ENCODE measurements at places on chromosomes 16 and 17.

GRCh38 chr17:14295676-14296075 is 5.2 kb upstream of the HS3ST3B1 start:
- no peak for DNase-seq

GRCh38 chr17:7790150-7790549 is 43.9 kb upstream of the KDM6B start:
- DNase-seq: no peak

GRCh38 chr17:50708050-50709000 is 611 bp upstream of the ANKRD40 start:
- peak; percentile 32 for DNase-seq

GRCh38 chr17:50128441-50129352 is 1.3 kb downstream of the SAMD14 start:
- no peak for DNase-seq

- no peak for DNase-seq
These were observed 4.7 kb downstream of the PRR29 start for GRCh38 chr17:64002658-64003525.

DNA sequence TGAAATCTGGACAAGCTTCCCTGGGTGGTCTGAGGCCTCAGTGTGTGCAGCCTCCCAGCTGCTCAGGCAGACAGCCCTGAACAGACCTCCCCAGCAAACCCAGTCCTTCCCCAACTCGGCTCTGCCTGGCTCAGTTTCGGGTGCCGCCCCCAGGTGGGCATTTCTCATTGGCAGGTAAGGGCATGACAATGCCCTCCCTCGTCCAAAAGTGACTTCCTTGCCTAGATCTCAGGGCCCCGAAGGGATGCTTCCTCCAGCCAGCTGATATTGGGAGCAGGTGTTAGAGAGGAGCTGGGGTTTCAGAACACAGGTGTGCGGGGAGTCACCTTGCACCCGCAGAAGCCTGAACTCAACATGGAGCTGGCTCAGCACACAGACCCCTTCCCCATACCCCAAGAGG is 3.8 kb upstream of the PPL start:
- no peak for DNase-seq

DNA sequence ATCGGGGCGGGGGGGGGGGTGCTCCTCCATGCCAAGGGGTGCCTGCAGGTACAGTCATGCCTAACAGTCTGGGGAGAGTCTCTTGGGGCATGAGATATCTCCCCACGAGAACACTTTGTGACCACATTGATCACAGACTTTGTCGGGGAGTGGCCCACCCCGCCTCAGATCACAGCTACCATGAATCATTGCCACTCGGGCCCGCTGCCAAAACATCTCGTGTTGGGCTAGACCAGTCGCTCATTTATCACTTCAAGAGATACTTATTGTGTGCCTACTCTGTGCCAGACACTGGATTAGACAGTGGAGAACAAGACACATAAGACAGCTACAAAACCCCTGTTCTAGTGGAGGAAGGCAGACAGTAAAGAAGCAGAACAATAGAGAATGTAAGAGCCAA is 72.6 kb downstream of the CLEC16A start:
- peak; percentile 49 for DNase-seq

DNA sequence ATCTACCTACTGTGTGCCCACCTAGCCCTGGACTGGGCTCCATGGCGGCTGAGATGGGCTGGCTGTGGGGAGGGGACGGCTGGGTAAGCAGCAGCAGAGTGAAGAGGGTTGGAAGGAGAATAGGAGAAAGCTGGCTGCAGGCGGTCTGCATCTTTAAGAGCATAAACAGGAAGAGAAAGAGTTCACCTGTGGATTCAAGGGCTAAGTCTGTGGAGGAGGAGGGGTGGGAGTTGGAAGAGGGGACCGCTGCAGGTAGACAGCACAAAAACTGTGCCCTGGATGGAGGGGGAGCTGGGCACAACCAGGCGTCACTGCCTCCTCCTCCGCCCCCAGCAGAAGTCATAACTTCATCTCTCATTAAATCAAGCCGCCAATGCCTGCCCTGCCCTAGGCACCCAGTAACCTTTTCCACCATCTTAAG is 677 bp downstream of the SLC13A2 start:
- no peak for DNase-seq

GRCh38 chr16:76976101-76976500 is 214.9 kb upstream of the MON1B start:
- DNase-seq: no peak

GRCh38 chr16:49282690-49283375 is 1.2 kb upstream of the CBLN1 start:
- no peak for DNase-seq

GRCh38 chr16:74372369-74372768 is 3.7 kb upstream of the NPIPB15 start:
- DNase-seq: no peak

DNA sequence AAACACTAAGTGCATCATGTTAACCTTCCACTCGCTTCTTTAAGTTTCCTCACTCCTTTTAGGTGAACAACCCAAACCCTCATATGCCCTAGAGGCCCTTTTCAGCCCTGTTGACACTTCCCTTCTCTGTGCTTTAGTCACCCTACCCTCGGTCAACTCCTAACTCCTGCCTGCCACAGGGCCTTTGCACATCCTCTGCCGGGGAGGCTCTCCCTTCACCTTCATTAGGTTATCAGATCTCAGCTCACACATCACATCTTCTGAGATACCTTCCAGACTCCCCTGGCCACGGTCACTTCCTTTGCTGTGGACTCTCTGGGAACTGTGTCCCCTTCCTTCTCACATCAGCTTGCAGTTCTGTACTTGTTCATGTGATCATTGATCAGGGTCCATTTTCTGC is 574.4 kb downstream of the MAF start:
- DNase-seq: no peak

DNA sequence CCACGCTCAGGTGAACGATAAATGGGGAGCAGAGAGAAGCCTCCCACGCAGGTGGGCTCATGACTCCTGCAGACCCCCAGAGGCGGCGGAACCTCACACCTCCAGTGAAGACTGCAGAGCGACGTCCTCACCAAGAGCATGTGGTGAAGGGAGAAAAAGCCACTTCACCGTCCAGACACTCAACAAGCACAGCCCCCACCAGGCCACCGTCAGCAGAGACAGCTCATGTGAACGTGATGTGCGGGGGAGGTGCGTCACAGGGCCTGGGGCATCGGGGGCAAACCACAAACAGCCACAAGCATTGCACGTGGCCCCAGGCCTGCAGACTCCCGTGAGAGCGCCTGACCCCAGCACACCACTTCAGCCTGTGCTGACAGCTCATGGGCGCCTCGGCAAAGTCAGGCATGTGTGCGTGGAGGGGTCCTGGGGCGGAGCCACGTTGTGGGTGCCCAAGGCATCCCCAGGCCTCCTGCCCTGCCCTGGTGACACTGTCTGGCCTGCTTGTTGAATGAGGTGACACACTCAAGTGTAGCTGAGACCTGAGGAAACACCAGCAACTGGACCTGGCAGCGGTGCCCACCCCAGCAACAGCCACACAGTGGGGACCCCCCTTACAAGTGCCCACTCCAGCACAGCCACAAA is 19.0 kb downstream of the LMF1 start:
- no peak for DNase-seq

- DNase-seq: no peak
These were observed 33.7 kb downstream of the TADA2A start for GRCh38 chr17:37440424-37440823.

DNA sequence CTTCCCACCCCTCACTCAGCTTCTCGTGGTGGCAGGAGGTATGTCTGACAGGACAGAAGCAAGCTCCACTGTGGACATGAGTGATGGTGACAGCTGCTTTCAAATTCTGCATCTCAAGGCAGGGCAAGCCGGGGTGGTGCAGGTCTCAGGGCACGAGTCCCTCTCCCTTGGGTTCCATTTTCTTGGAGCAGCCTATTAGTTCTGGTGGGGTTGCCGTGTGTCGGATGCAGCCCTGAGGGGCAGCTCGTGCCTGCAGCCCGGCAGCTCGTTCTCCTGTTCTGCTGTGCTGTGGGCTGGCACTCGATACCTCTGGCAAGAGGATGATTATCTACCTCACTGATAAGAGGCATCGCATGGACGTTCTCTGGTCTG is 16.5 kb upstream of the CLEC18C start:
- DNase-seq: no peak

GRCh38 chr17:40063901-40064531 is 1.3 kb downstream of the THRA start:
- no peak for DNase-seq

DNA sequence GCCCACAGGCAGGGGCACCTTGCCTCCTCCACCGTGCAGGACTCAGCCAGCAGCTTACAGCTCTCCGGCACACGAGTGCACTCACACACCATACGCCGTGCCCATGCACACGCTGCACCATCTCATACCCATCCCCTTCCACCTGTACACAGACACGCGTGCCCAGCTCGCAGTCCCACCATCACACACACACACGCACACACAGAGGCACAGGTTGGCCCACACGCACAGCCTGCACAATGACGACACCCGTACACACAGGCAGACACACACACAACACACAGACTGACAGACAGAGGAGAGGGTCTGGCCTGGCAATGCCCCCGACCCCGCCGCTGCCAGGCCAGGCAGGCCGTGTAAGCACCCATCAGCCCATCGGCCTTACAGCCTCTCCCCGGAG is 12.1 kb downstream of the CASKIN1 start:
- no peak for DNase-seq

DNA sequence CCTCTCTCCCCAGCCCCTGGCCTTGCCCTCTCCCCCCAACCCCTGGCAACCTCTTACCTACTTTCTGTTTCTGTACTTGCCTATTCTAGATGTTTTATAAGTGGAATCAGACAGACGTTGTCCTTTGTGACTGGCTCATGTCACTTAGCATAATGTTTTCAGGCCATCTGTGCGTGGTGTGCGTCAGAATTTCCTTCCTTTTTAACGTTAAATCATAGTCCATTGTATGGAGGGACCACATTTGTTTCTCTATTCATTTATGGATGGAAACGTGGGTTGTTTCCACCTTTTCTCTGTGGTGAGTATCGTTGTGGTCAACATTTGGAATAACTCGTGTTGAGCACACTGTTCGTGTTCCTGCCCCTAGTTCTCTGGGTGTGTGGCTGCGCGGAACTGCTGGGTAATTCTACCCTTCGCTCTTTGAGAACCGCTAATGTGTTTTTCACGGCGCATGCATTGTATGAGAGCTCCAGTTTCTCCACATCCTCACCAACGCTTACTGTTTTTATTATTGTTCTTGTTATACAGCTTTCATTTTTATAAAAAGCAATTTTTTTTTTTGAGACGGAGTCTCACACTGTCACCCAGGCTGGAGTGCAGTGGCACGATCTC is 26.3 kb downstream of the ACTG1 start:
- no peak for DNase-seq

DNA sequence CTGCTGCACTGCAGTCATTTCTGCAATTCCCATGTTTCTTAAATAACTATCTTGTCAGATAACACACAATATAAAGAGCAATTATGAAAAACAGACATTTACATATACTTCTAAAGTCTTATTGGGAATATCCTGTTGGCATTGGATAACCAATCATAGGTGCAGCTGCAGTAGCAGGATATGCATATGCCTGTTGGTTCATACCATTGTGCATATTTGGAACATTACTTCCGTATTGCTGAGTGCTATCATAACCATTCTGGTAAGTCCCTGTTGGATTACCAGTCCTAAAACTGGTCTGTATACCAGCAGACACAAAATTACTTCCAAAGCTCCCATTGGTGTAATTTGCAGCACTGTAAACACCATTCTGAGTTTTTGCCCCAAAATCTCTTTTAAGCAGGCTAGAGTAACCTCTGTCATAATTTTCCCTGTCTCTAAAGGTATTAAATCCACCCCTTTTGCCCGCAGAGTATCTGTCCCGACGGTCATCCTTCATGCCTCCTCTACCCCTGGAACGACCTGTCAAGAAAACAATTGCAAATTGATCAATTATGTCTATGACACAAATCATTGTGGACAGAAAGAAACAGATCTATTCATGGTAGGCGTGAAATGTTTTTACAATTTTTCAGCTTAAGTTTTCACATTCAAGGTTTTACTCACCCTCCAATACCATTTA is 3.1 kb upstream of the POLG2 start:
- DNase-seq: peak; percentile 50

DNA sequence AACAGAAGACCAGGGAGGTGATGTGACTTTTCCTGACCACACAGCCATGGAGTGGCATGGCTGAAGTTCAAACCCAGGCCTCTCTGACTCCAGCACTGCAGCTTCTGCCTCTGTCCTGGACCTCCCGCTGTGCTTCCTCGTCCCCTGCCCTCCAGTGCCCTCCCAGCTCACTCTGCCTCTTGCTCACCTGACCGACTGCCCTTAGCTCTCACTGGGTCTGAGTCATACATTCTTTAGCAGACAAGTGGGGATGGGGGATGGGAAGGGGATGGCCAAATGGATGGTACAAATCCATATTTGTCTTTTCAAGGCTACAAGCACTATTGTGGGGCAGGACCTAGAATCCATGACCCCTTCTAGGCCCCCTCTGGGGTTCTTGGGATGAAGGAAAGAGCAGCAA is 33.0 kb downstream of the PITPNM3 start:
- DNase-seq: no peak

GRCh38 chr16:66247516-66248481 is 118.7 kb upstream of the CDH5 start:
- DNase-seq: no peak

DNA sequence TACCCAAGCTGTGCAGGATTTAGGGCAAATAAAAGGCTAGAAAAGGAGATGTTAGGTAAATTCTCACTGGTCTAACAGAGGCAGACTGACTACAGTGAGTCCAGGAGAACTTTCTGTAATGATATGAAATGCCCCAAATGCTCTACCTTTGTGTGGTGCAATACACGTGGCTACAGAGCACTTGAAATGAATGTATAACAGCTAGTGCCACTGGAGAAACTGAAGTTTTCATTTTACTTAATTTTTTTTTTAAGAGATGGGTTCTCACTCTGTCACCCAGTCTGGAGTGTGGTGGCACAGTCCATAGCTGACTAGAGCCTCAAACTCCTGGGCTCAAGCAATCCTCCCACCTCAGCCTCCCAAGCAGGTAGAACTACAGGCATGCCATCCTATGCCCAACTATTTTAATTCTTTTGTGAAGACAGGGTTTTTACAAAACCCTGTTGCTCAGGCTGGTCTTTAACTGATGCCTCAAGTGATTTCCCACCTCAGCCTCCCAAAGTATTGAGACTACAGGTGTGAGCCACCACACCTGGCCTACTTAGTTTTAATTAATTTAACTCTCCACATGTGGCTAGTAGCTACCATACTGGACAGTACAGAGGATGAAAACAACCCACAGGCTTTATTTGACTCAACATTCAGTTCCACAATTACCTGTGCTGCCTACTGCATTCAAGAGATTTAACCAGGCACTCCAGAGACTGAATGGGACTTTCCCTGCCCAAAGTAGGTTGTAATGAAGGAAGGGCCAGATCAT is 84.8 kb upstream of the PLEKHM1 start:
- DNase-seq: no peak

DNA sequence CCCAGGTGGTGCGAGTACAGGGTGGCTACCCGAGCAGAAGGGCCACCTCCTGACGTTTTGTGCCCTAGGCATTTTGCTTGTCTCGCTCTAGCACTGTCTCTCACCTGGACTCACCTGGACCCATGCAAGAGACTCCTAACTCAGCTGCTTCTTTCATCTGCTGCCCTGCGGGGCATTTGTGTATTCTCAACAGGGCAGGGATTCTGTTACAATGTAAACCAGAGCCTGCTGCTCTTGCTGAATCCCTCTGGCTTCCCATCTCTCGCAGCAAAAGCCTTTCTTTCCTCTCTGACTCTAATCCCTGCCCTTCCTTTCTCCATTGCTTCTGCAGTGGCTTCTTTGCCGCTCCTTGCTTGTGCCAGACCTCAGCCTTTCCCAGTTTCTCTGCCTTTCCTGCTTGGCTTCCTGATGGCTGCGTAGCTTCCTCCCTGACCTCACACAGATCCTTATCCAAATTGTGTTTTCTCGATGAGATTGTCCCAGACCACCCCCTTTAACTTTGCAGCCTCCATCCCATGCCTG is 10.2 kb downstream of the ARSG start:
- DNase-seq: no peak

GRCh38 chr16:57409870-57410587 is 5.5 kb downstream of the CCL17 start:
- no peak for DNase-seq
